BJ (cell line): ENCODE measurements at places on chromosomes 1 and 21. TPM values are rescaled to one million over a fixed set of nuclear protein-coding genes. Genes with fewer than 3 reads are reported as not detected.

- DNase-seq, result no peak
Observed at GRCh38 chr1:55172272-55172671, 42.9 kb downstream of the USP24 start.

The KANK4 gene
- polyA plus RNA-seq, result 0.05 and 0.06 TPM in 2 replicates

The NKAIN1 gene
- 0.07 and 0.17 TPM in 2 replicates for polyA plus RNA-seq

The UBE2U gene
- polyA plus RNA-seq, result not detected in 2 replicates

The UMODL1 gene
- 0.04 TPM in 1 of 2 replicates, not detected in the other for polyA plus RNA-seq

The IL10 gene
- polyA plus RNA-seq, result not detected in 2 replicates
